ENCODE measurements at places on chromosomes 3 and 15. TPM values are rescaled to one million over a fixed set of nuclear protein-coding genes. Genes with fewer than 3 reads are reported as not detected.
A peak's percentile ranks its signal among the peaks of the same experiment; 100 is the strongest.

GRCh38 chr15:27214961-27215360, 244.0 kb downstream of the GABRG3 start:
- DNase-seq: no peak

Gene GRK7
- 0.05 TPM for total RNA-seq

Gene SCAMP5
- total RNA-seq: 0.69 TPM

- no peak for DNase-seq
Observed at GRCh38 chr15:67018026-67018425, 47.4 kb upstream of the SMAD3 start.

- no peak for DNase-seq
Observed at GRCh38 chr3:147758771-147759170, 349.6 kb downstream of the ZIC1 start.

GRCh38 chr3:111593666-111594065, 1.5 kb downstream of the ZBED2 start:
- no peak for DNase-seq

DNA sequence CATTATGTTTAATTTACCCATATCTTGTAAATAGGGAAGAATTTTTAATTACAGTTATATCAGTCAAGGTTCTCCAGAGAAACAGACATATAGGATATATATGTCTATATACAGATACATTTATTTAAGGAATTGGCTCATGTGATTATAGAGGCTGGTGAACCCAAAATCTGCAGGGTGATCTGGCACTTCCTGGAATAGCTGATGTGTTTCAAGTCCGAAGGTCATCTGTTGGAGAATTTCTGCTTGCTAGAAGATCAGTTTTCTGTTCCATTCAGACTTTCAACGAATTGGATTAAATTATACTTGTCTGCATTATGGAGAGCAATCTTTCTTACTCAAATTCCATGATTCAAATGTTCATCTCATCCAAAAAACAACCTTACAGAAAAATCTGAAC, 694.6 kb upstream of the DPPA4 start:
- DNase-seq: peak; percentile 18

GRCh38 chr3:178385280-178385952, 150.8 kb upstream of the KCNMB2 start:
- peak; percentile 34 for DNase-seq

DNA sequence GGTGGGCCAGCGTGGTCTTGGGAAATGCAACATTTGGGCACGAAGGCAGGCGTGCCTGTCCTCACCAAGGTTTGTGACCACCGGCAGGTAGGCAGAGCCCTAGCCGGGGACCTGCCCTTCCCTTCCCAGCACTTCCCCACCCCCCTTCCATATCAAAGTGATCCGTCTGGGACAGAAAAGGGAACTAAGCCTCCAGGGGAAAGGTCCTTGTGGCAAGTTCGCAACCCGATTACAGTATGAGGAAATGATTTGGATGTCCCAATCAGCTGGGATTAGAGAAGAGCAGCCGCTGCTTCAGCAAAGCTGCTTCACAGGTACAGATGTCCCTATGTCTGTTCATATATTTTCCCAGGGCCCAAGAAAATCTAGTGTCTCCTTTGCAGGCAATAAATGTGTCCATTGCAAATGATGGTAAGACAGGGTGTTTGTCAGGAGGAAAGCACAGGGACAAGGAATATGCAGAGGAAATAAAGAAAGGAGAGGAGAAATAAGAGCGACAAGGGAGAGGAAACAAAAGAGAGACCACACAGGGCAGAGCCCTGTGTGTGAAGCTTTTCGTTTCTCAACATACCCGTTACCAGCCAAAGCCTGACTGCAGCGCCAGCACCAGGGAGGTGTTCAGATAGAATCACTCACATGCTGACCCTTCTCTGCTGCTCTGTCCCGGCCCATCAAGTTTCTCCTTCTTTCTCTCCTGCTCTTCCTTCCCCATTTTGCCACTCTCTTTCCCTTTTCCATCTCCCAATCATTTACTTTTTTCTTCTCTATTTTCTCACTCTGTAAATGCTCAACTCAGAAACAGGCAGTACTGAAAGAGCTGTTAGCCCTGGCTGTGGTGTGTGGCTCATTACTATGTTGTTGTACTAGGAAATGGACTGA, 17.4 kb upstream of the SECISBP2L start:
- DNase-seq: no peak

Gene NANOGP8
- not detected for total RNA-seq

GRCh38 chr3:46764206-46764605, 46.5 kb upstream of the PRSS50 start:
- no peak for DNase-seq

DNA sequence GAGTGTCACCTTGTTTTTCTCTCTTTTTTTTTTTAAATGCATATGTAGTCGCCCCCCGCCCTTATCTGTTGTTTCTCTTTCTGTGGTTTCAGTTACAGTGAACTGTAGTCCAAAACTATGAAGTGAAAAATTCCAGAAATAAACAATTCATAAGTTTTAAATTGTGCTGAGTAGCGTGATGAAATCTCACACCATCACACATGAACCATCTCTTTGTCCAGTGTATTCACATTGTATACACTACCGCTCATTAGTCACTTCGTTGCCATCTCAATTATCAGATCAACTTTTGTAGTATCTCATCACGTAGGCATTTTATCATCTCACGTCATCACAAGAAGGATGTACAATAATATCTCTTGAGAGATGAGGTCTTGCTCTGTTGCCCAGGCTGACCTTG, 62.5 kb upstream of the MLF1 start:
- DNase-seq: no peak

Gene SNRPA1
- 12.7 TPM for total RNA-seq

GRCh38 chr3:186166036-186166435, 57.1 kb upstream of the ETV5 start:
- peak; percentile 44 for DNase-seq

- DNase-seq: peak; percentile 99
Observed at GRCh38 chr3:55191911-55192775, 264.3 kb upstream of the LRTM1 start.

DNA sequence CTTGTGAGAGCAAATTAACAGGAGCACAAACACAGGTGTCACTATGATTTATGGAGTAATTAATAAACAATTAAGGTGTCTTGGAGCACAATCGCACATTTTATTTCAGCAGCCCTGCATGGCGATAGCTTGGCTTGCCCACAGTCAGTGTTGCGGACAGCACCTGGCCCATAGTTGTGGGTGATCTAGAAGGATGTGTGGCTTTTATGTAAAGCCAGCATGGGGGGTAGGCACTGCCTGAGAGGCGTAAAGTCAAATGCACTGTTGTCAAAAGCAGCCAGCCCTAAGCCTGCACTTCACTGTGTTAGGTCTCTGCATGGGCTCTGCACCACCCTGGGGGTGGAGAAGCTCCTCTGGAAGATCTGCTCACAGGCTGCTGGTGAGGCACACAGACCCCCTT, 177.4 kb upstream of the PPP2R3A start:
- no peak for DNase-seq

- no peak for DNase-seq
Observed at GRCh38 chr15:85297537-85297936, 82.9 kb upstream of the AKAP13 start.

DNA sequence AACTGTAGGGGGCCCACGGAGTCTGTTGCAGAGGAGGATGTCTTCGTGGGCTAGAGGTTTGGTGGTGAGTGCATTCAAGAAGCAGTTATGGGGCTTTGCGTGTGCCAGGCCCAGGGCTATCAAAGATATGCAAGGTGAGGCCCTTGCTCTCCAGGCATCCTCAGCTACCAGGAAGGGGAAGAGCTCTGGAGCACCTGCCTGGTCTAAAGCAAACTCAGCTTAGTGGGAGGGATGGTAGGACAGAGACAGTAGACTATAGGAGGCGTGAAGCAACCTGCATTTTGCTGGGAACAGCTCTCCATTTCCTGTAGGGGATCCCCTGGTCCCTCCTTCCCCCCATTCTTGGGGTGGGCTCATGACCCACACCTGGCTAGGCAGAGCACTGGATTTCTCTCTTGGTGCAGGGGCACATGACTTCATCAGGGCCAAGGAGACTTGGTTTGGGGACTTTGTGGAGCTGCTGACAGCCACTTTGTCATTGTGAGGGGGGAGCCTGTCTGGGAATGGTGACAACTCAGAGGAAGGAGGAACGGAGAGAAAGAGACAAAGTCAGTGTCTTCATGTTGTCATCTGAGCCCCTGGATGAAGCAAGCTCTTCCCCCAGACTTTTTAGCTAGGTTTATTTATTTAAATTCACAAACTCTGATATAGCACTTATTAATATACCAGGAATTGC, 8.6 kb upstream of the EEFSEC start:
- no peak for DNase-seq

Gene CYP8B1
- total RNA-seq: 0.55 TPM

DNA sequence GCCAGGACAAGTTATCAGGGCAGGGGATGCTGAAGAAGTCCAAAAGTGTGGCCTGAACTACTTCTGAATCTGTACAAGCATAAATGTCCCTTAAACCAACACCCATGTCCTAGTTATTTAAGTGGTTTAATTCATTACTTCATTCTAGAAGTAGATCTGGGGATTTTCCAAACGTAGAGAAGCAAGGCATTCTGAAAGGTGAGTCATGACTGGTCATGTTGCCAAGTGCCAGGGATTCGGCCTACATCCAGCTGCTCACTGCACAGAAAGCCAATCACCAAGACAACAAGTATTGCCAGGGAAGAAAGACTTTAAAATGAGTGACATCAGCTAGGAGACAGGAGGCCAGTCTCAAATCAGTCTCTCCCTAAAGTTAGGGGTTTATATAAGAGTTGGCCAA, 396.6 kb downstream of the GABRB3 start:
- no peak for DNase-seq

DNA sequence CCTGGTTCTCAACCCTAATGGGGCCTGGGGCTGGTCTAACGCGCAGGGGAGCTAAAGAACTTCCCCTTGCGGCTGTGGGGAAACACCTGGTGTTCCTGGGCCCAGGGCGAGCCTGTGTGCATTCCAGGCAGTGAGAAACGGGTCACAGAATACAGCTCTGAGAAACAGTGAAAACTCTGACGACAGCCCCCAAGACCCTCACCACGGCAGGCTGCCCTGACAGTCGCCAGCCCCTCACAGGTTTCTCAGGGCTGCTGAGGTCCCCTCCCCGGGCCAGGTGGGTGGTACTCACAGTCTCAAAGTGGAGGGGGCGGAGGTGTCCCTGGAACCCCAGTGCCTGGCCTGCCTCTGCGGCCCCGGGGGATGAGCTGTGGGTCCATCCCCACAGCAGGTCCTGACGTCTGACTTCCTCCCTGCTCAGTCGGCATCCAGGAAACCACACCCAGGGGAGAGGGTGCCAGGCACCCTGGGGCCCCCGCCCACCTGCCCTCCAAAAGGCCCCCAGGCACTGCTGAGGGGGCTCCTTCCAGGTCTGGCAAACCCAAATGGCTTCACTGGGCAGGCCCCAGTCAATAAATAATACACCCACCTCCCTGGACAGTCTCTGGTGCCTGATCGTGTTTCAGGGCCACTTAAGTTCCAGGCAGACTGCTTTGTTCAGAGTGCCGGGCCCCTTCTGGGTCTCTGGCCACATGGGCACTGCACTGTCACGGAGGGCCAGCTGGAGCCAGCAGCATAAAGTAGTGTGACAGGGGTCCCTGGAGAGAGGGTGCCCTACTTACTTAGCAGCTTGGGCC, 57.7 kb downstream of the IQSEC1 start:
- DNase-seq: no peak

- no peak for DNase-seq
Observed at GRCh38 chr3:50533807-50534461, 30.5 kb upstream of the CACNA2D2 start.

DNA sequence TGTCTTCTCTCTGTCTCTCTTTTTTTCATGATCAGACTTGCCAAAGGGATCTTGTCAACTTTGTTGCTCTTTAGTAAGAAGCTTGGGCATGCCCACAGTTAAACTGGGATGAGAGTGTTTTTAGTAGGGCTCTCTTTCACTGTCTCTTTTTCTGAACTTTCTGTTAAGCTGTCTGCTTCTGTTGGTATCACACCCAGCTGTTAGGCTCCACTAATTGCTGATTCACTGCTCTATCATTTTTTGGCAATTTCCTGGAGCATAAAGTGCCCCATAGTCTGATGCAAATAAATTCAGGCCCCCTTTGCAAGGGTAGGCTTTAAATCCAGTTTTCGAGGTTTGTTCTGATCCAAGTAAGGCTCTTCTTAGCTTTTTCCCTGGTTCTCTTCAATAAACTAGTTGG, 360.4 kb upstream of the ADAMTS9 start:
- peak; percentile 9 for DNase-seq

- DNase-seq: no peak
Observed at GRCh38 chr3:24385012-24385615, 109.5 kb downstream of the THRB start.

Gene GTF2A2
- 12.2 TPM for total RNA-seq

DNA sequence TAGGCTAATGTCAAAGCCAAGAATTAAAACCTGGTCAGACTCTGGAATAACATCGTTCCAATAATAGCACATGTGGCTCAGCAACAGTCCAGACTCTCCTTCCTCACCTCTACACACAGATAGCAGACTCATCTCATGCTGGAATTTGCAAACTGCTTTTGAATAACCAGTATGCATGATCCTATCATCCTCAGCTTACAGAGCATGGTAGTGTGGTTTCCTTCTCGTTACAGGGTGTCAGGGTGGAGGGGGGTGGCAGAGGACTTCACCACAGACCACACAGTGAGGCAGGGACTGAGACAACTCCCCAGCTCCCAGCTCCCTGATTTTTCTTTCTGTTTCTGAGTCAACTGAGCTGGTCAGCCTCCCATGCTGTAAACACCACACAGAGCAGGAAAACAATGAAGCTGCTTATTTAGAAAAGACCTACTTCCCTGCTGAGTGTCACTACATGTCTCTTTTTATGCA, 101.6 kb downstream of the RPL22L1 start:
- peak; percentile 63 for DNase-seq

- DNase-seq: peak; percentile 2
Observed at GRCh38 chr3:115279939-115280338, 132.9 kb upstream of the ZBTB20 start.

GRCh38 chr3:128475355-128475754, 8.7 kb upstream of the DNAJB8 start:
- no peak for DNase-seq

- peak; percentile 25 for DNase-seq
Observed at GRCh38 chr3:72818092-72818773, 30.0 kb downstream of the SHQ1 start.

DNA sequence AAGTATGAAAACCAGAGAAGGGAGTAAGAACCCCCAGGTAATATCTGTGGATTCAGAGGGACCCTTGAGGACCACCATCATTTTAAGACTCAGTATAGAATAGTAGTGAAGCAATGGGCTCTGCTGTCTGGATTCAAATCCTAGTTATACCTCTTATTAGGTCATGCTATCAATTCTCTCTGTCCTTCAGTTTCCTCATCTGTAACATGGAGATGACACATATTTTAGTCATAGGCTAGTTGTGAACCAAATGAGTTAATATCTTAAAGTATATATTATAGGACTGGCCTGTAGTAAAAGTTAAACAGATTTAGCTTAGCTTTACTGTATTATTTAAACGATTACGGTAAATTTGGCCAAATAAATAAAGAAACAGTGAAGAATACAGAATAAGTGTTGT, 177.3 kb upstream of the GOLIM4 start:
- no peak for DNase-seq

Gene AKAP13
- total RNA-seq: 54.2 TPM

Measured in renal cortical epithelial cell (primary cell).